ENCODE measurements at places on chromosomes 1 and 21.

GRCh38 chr1:197526736-197527371 lies 248.4 kb downstream of the DENND1B start:
- peak; percentile 17 for DNase-seq

DNA sequence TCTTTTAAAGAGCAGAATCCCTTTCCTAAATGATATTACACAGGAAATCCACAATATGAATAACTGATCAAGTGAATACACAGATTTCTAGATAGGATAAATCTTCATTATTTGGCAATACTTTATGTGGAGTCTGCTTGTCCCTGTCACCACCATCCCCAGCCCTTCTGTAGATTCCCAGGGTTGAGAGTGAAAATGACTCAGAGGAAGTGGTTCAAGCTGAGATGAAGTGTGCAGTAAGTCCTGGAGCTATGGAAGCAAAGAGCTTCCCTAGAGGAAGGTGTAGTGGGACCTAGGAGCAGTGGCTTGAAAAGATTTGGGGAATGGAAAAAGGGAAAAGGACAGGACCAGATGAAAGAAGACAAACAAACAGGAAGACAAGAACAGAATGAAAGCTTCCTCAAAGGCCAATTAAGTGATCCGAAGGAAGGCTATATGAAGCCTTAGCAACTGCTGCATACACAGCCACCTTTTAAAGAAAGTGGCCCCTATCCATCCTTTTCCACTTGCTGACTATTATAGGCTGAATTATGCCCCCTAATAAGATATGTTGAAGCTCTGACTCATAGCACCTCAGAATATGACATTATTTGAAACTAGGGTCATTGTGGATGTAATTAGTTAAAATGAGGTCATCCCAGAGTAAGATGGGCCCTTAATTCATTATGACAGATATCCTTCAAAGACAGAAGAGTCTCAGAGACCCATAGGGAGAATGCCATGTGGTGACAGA lies 96.5 kb upstream of the CAMK1G start:
- DNase-seq = no peak

- peak; percentile 42 for DNase-seq
Measured at GRCh38 chr1:162847839-162848453, 13.0 kb downstream of the CCDC190 start.

DNA sequence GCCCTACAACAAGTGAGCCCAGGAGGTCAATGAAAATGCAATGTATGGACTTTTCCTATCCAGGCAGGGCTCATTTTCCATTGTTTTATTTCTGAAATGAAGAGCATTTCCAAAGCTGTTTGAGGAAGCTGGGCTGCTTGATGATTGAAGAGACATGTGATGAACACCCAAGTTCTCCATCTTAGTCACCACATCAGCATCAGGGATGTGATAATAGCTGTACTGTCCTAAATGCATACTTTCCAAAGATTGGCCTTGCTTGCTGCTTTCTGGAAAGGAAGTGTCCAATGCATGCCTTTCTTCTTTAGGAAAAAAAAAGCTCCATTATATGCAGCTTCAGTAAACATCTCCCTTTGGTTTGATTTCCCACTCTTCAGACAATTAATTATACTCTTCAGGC lies 425.9 kb upstream of the RUNX1 start:
- DNase-seq = no peak

DNA sequence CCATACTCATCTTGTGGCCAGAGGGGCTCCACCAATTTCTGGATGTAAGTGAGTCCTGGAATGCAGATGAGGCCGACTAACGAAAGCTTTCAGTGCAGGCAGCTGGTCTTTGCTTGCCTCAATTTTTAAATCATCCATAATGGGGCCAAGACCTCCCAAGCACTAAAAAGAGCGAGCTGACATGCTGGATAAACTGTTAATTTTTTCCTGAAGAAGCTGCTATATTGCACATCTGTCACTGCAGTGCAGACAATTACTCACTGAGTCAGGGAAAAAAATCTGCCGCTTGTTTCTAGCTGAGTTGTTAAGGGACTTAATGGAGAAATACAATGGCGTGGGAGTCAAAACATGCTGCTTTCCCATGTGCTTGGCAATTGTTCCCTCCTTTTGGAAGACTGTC lies 205.5 kb downstream of the GPATCH2 start:
- DNase-seq = no peak

DNA sequence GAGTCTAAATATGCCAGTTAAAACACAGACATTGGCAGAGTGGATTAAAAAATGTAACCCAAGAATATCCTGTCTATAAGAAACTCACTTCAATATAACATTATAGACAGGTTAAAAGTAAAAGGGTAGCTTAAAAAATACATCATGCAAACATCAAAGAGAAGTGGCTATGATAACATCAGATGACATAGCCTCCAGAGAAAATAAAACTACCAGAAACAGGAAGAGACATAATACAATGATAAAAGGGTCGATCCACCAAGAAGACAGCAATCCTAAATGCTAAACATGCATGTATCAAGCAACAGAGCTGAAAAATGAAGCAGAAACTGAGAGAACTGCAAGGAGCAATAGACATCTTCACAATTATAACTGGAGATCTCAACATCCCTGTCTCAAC lies 190.2 kb upstream of the NR5A2 start:
- no peak for DNase-seq

DNA sequence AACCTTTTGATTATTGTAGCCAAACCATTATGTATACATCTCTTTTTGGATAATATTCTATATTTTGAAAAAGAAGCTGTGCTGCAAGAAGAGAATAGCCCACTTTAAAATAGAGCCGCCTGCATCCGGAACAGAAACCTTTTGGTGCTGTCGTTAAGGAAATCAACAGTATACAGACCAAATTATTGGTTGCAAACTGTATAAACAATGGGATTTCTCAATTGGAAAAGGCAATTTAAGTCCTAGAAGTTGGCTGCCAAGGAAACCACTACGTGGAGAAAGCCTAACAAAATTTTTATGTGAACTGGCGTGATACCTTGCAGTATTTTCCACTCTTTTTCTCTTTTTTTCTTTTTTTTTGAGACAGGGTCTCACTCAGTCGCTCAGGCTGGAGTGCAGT lies 25.8 kb downstream of the DESI2 start:
- no peak for DNase-seq

- DNase-seq = no peak
Measured at GRCh38 chr1:185934476-185935189, 200.4 kb downstream of the HMCN1 start.

DNA sequence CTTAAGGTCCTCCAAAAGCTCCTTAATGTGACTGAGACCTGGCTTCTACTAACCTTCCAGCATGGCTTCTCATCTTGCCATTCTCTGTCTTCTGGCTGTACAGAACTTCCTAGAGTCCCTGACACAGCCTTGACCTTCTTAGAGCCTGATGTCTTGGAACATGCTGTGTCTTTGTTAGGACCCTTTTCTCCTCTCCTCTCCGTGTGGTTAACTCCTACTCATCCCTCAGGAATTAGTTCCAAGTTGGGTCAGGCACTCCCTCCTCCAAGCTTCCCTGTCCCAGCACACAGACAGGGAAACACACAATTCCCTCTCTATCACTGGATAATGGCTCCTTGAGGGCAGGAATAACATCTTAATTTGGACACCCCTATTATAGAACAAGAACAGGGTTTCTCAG lies 275.4 kb upstream of the USP24 start:
- no peak for DNase-seq

All from NCI-H2107 (cell line).